ENCODE measurements at places on chromosomes 16 and 17.
A peak's percentile ranks its signal among the peaks of the same experiment; 100 is the strongest.

- DNase-seq: no peak
Measured at GRCh38 chr16:71780521-71781089, 28.0 kb downstream of the AP1G1 start.

- no peak for DNase-seq
Measured at GRCh38 chr17:15143524-15143923, 121.6 kb downstream of the PMP22 start.

DNA sequence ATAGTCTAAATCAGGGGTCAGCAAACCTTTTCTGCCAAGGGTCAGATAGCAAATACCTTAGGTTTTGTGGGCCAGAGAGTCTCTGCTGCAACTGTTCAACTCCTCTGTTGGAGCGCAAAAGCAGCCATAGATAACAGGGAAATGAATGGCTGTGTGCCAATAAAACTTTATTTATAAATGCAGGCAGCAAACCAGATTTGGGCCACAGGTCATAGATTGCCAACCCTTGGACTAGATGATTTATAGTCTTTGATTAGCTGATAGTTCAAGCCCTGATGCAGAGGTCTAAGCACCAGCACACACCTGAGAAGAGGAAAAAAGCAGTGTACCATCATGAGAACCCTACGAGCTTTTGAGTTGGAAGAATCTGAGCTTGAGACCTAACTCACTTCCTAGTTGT lies 86.0 kb upstream of the DYNLRB2 start:
- no peak for DNase-seq

DNA sequence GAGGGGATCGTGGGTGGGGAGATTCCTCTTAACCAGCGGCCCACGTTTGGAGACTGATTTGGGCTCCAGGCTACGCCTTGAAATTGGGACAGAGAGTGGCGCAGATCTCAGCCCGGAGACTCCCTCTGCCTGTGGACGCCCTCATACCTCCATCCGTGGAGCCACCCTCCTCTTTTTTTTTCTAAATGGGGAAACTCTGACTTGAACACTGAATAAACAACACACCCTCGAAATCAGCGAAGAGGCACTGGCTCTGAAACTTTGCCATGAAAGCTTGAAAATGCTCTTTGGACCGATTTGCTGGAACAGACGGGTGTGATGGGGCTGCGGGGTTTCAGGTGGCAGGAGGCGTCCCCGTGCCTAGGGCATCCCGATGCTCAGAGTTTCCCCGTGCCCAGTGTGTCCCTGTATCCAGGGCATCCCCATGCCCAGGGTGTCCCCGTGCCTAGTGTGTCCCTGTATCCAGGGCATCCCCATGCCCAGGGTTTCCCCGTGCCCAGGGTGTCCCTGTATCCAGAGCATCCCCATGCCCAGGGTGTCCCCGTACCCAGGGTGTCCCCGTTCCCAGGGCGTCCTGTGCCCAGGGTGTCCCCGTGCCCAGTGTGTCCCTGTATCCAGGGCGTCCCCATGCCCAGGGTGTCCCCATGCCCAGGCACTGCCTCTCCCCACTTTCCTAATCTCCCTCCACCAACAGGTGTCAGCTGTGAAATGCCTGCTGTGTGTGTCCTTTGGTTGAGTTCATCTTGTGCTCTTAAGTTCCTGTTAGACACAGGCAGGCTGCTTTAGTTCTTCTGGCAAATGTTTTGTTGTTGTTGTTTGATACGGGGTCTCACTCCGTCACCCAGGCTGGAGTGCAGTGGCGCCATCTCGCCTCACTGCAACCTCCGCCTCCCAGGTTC lies 187.0 kb downstream of the SEC14L1 start:
- no peak for DNase-seq

GRCh38 chr16:9821331-9821730 lies 360.9 kb downstream of the GRIN2A start:
- DNase-seq: no peak

DNA sequence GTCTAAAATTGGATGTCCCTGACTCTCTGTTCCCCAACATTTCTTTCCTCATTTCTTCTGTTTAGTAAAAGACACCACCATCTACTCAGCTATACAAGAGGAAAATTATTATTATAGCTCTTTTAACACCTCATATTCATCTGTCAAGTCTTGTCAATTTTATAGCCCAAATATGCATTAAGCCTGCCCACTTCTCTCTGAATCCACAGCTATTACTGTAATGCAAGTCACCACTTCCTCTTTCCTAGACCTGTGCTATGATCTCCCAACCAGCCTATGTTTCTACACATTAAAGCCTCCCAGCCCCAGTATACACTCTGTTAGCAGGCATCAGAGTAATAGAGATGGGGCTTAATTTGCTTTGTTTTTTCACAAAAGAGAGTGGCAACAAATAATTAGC lies 252.9 kb downstream of the GRIN2A start:
- DNase-seq: no peak

DNA sequence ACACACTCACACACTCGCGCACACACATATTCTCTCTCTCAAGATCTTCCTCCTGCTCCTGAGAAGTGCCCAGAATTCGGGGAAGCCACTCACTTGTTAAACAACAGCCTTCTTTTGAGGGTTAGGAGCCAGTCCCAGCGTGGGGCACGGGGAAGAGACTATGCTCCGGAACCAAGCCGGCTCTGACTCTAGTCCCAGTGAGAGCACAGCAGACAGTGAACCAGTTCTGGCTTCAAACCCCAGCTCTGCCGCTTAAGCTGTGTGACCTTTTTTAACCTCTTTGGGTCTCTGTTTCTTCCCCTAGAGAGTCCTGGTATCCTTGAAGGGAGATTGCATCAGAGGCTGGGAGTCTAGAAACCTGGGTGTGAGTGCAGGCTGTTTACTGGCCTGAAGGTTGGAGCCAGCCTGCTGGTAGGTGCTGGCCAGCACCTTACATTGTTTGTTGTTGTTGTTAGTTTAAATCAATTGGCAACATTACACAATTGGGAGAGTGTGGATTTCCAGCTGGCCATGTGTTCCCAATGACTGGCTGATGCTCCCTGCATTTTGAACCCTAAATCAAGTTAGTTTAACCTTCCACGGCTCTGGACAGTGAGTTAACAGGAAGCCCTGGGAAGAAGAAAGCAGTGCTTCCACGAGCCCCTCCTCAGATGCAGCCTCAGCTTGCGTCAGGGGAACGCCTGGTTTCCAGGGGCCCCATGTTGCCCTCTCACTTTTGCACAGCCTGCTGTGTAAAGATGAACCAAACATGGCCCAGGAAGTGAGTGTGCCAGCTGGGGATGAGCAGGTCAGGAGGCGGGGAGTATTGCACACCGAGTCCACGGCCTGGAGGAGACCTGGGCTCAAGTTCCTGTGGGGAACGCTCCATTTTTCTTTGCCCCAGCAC lies 71.5 kb downstream of the GAS7 start:
- no peak for DNase-seq

DNA sequence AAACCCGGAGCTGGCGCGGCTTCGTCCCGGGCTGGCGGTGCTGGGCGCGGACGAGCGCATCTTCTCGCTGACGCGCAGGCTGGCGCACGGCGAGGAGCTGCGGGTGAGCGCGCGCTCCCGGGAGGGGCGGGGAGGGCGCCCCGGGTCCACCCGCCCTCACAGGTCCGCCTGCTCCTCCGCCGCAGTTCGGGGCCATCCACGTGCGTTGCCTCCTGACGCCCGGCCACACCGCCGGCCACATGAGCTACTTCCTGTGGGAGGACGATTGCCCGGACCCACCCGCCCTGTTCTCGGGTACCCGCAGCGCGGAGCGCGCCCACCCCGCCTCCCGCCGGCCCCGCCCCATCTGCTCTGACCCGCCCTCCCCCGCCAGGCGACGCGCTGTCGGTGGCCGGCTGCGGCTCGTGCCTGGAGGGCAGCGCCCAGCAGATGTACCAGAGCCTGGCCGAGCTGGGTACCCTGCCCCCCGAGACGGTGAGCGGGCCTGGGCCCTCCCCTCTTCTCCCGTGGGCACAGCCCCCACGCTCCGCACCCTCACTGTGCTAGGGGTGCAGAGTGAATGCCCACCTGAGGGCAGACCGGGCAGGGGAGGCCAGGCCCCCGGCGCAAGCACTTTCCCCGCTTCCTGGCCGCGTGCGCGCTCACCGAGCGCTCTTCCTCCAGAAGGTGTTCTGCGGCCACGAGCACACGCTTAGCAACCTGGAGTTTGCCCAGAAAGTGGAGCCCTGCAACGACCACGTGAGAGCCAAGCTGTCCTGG lies 1.4 kb downstream of the HAGHL start:
- no peak for DNase-seq

DNA sequence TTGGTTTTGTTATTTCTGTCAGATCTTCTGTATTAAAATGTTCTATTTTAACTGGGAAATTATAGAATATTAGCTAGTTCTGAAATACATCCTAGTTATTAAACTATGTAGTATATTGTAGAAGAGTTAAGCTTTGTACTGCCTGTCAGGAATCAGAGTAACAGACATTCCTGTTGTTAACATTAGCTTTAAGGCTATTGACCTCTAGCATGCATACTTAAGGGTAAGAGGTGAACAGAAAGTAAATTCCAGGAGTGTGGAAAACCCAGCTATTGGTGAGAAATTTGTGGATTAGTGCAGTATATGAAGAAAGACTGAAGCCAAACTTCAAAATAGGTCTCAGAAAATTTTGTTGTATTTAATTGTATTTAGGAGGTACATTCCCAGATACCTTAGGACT lies 111.3 kb downstream of the CHD9 start:
- DNase-seq: no peak

DNA sequence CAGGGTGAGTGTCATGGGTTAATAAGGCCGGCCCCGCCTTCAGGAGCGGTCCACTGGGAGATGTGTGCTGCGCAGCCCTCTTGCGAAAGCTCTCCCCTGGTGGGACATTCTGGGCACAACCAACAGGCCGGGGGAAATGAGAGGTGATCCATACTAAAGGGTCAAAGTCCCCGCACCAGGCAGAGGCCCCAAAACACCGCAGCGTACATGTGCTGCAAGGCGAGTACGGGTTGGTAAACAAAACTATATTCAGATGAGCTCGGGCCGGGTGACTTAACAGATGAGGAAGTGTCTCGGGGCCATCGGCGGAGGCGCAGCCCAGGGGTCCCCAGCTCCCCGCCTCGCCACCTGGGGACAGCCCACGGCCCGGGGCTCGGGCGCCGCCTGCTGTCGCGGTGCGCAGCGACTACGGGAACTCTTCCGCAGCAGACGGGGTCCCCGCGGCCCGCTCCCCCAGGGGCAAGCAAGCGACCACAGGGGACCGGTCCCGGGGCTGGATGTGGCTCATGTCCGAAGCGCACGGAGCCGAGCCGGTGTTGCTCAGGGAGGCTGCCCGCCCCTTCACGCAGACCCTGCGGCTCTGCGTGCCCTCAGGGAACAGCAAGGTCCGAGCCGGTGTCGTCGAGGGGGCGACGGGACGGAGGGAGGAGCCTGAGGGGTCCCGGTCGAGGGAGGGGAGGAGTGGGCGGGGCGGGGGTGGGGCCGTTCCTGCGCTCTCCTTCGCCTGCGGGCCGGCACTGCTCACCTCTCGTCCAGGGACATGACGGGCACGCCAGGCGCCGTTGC lies at the start of gene RAB37:
Gene RAB37 (plus strand): TSS at position 744 of the 786 bp plus-strand sequence. CDS start 17 bp downstream, at position 761.
- DNase-seq: no peak

- DNase-seq: no peak
Measured at GRCh38 chr17:43713494-43714162, 45.0 kb downstream of the SOST start.

GRCh38 chr16:31074814-31075183 lies 577 bp downstream of the ZNF646 start:
- no peak for DNase-seq

DNA sequence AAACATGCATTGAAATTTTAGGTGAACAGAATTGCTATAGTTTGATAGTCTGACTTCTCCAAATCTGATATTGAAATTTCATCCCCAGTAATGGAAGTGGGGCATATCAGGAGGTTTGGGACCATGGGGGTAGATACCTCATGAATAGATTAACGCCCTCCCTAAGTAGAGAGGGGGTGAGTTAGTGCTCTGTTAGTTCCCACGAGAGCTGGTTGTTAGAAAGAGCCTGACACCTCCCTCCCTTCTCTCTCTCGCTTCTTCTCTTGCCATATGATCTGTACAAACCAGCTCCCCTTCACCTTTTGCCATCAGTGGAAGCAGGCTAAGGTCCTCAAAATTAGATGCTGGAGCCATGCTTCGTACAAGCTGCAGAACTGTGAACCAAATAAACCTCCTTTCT lies 78.8 kb downstream of the BRIP1 start:
- no peak for DNase-seq

GRCh38 chr17:64259922-64260321 lies 3.1 kb downstream of the TEX2 start:
- no peak for DNase-seq

DNA sequence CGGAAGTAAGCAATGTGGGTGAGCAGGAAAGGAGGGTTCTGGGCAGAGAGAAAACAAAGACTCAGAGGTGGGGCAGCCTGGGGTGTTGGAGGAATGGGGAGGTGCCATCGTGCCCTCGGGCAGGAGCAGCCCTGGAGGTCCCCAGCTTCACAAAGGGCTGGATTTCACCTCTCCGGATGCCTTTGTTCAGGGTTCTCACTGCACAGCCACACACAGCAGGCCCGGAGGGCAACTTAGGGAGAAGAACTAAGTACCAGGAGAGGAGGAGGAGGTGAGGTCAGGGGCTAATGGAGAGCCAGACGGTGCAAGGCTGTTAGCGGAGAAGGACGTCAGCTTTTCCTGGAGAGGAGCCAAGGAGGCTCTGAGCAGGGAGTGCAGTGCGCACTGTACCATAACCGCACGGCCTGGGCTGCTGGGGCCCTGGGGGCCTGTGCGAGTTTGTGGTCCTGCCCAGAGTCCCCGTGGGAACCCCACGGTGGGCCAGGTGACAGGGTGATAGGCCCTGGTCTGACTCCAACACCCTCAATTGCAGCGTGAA lies 9.3 kb downstream of the ARRB2 start:
- DNase-seq: no peak

- DNase-seq: no peak
Measured at GRCh38 chr16:57842601-57843000, 40.3 kb upstream of the KIFC3 start.

DNA sequence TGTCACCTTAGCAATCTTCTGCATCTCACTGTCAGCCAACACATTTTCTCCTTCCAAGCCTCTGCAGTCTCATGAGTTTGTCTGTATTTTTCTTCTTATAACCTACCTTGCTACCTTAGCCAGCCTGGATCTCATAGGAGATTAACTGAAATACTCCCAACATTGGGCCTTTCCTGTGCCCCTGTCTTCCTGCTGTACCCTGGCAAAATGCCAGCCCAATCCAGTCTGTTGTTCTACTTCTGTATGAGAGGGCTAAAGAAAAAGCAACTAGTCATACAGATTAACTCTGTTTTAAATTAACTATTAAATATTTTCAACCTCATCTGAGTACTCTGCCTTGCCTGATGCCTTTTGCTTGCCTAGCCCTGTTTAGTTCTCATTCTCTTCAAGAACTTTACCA lies 18.4 kb downstream of the GOSR1 start:
- DNase-seq: no peak

- no peak for DNase-seq
Measured at GRCh38 chr17:57021226-57021940, 43.5 kb downstream of the SCPEP1 start.

- DNase-seq: no peak
Measured at GRCh38 chr16:72098936-72099335, 5.3 kb downstream of the DHX38 start.

GRCh38 chr17:11618861-11619566 lies 20.7 kb downstream of the DNAH9 start:
- DNase-seq: no peak

- DNase-seq: peak; percentile 100
Measured at GRCh38 chr17:17972126-17972951, at the start of the genes DRC3 and TOM1L2. Gene DRC3 (plus strand): TSS chr17:17972862. CDS start chr17:17977599, 4,737 bp downstream. Gene TOM1L2 (minus strand): TSS chr17:17972400. CDS start chr17:17972313, 87 bp downstream.

GRCh38 chr16:86024210-86024609 lies 125.2 kb downstream of the IRF8 start:
- DNase-seq: no peak

- DNase-seq: no peak
Measured at GRCh38 chr16:54703339-54703738, 227.3 kb upstream of the IRX5 start.
